ENCODE measurements at places on chromosomes 13 and 19. TPM values are rescaled to one million over a fixed set of nuclear protein-coding genes. Genes with fewer than 3 reads are reported as not detected.

The SERTM1 gene
- total RNA-seq: not detected

The PHLDB3 gene
- total RNA-seq: 15.5 TPM

The OR7C1 gene
- total RNA-seq: not detected

The ZNF433 gene
- not detected for total RNA-seq

The USE1 gene
- total RNA-seq: 27.5 TPM

The CHMP2A gene
- total RNA-seq: 125 TPM

Measured in HCT116 (cell line).